ENCODE measurements at places on chromosomes 7 and 10.

DNA sequence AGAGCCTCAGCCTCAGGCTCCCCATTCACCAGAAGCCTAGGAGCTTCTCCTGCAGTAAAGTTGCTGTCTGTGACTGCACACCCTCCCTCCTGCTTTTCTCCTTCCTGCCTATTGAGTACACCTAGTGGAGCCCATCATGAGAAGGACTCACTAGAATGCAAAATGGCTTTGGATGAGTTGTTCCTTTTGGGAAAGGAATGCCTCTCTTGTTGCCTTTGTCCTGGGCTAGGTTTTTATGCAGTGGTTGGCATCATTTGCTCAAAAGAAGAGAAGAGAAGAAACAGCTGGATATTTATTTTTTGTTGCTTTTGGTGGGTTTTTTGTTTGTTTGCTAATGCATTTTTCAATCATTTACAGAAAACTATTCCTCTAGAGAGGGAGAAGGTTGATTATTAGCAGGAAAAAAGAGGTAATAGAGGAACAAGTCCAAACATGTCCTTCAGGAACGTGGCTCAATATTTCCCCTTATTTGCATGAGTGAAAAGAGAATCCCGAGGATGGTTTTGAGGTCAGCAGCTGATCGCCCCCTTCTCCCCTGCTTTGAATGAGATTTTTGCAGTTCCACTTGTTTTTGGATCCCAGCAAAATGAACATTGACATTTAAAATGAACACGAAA, 369.9 kb upstream of the NRP1 start:
- DNase-seq: no peak

DNA sequence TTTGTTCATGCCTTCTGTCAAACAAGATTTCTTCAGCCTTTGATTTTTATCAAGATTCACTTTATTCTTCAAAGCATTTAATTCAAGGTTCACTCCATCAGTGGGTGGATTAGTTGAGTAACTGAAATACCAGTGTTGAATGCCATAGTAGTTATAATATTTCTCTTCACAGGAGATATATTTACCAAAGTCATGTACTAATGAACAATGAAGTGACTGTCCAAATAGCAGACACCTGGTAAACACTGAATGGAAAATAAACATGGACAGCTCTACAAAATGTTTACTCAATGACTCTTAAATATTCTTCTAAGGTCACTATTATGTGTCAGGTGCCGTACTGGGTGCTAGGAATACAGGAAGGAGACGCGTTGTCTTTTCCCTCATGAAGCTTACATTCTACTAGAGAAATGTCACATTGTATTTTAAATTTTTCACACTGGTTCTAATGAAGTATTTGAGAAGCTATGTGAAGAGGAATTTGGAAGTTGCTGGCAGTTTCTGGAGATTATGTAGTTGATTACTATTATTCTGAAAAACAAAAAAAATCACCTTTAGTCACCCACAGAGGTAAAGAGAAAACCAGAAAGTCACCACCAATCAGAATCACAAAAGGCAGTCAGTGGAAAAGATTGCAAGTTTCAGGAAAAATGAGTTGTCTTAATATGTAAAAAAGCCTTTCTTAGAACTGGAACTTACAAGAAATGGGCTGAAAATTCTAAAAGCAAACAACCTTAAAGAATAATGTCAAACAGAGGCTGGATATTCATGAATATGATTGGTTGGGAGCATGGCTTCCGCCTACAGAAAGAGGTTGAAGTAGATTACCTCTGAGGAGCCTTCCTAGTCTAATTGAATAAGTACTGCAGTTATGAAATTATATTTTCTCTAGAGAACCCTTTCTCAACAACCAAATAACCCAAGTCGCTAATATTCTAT, 84.5 kb downstream of the RTKN2 start:
- no peak for DNase-seq

GRCh38 chr7:141549582-141549981, 1.6 kb upstream of the AGK start:
- no peak for DNase-seq

DNA sequence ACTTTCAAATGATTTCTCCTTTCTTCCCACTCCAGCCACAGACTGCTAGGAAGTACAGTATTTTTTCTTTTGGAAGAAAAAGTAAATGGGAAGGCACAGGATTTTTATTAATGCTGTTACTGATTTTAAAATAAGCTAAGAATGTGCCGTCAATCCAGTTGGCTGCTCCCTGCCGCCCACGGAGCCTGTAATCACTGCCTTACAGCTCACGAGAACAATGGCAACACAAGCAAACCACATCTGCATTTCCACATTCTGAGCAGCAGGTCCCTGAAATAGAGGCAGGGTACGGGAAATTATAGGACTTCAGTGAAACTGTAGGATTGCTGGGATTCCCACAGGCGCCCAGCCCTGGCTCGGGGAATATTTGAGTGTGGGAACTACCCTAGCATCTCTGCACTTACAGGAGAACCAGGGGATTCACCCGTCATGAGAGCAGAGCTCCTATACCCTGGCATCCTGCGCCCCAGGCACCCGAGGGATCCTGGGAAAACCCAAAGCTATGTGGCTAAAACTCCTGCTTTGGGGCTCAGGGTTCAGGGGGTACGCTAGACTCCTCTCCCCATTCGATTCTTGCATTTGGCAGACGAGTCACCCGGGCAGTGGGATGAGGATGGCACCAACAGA, 72.9 kb upstream of the TNS3 start:
- no peak for DNase-seq

GRCh38 chr10:129869596-129870473, 94.2 kb downstream of the EBF3 start:
- DNase-seq: no peak
